ENCODE measurements at places on chromosomes 6 and 20.

DNA sequence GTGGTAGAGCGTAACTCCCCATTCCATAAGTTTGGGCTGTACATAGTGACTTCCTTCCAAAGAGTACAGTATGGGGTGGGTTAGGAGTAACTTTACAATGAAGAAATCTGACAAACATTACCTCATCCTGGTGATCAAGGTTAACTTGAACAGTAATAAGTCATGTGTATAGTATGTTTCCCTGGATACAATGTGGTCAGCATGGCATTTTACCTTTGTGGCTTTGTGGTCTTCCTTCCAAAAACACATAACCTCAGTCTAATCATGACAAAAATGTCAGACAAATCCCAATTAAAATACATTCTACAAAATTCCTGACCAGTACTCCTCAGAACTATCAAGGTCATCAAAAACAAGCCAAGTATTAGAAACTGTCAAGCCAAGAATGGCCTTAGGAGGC lies 225.1 kb downstream of the UBE3D start:
- DNase-seq = no peak

GRCh38 chr6:44224029-44224964 lies 902 bp downstream of the SLC29A1 start:
- DNase-seq = no peak

DNA sequence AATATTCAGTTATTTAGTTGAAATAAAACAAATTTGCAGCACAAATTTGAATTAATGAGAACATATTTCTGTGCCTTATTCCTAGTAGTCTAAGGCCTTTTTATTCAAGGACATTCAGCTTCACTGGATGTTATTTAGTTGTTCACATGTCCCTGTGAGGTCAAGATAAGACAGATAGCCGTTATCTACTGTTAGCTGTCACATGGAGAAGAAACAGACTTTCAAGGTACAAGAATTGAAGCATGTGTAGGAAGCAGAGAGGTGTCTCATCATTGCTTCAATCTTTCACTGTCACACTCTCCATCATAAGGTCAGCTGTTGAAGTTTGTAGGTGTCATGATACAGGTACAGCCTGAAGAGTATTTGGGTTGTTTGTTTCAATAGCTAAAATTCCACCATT lies 112.9 kb upstream of the JAG1 start:
- DNase-seq = no peak

DNA sequence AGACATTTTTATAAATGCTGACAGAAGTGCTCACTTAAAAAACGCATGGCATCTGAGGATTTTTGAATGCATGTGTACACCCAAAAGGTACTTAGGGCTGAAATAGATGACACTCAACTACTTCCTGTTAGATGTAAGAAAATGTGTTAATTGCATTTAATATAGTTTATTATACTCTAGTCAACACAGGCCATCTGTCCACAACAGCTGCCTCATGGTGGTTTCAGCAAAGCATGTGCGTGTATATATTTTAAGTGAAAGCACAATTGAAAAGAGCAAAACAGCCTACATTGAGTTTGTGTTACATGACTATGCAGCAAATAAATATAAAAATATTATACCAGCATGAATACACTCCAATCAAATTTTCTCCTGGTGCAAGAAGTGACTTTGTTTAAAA lies 1233.0 kb upstream of the EYS start:
- no peak for DNase-seq

- no peak for DNase-seq
Measured at GRCh38 chr6:35487658-35488516, 9.0 kb downstream of the TEAD3 start.
